Myocyte (in vitro differentiated cells): ENCODE measurements at places on chromosomes 1 and 21. TPM values are rescaled to one million over a fixed set of nuclear protein-coding genes. Genes with fewer than 3 reads are reported as not detected.

DNA sequence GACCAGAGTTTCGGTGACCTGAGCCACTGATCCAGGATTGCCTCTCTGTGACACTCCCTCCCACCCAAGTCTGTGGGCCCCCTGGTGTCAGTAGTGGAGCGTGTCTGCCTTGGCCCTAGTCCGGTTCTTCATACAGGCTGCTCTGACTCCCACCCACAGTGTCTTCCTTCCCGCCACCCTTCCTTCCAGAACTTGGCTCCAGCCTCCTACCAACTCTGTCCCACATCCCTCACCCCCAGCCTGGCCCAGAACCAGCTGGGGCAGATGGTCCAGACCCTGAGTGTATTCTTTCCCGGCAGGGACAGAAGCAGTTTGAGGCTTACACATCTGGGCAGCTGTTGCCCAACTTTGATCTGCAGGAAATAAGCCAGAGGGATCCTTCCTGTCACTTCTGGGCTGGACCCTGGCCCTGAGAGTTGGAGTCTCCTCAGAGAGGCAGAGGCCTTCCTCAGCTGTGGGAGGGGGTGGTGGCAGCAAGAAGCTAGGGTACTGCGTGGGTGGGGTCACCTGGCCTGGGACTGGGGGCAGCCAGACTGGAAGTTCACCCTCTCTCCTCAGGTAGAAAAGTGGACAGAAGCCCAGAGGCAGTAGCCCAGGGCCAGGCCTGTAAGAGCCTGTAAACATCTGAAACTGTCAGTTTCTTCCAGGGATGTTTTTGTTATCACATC is 43.1 kb upstream of the EPS8L3 start:
- peak; percentile 67 for DNase-seq

DNA sequence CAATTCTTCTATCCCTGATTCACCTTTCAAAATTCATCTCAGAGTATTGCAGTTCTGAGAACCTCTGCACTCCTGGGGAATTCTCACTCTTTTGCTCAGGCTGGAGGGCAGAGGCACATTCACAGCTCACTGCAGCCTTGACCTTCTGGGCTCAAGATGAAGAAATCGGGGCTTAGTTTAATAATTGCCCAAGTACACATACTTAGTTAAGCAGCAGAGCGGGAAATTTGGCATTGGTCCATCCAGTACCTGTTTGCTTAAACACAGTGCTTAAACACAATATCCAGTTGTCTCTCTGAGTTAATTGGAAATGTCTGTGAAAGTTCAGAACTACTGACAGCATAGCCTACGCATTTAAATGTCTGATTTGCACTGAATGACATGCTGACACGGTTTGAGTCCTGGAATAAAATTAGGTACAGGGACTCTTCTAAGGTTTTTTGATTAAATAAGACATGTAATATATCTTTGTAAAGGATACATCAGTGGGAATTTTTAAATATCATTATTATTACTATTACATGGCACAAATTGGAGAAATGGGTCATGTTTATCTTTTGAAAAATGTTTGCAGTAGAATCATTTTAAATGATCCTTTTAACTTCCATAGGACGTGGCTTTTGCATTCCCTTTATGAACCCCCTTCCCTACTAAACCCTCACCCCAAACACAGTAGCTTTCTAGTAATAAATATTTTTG is 337.4 kb downstream of the SRGAP2C start:
- DNase-seq = no peak

GRCh38 chr21:44332383-44332782 is 6.8 kb downstream of the CFAP410 start:
- no peak for DNase-seq

- DNase-seq = no peak
Observed at GRCh38 chr1:206550446-206550845, 43.1 kb downstream of the RASSF5 start.

DNA sequence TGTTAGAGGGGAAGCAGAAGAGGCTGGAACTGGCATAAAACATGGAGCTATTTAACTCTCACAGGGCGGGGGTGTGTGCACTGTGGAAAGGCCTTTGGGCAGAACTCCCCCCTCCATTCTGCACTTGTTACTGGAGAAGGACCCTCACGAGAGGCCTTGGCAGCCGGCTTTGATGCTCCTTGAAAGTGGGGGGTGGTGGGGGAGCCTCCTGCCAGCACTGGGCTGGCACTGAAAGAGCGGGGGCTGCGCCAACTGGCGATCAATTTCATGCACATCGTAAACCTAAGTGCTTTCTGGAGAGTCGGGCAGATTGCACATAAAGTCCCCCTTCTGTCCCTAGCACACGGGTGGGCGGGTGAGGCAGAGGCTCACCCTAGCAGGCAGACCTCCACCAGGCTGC is 28.9 kb downstream of the FOXO6 start:
- DNase-seq = no peak

DNA sequence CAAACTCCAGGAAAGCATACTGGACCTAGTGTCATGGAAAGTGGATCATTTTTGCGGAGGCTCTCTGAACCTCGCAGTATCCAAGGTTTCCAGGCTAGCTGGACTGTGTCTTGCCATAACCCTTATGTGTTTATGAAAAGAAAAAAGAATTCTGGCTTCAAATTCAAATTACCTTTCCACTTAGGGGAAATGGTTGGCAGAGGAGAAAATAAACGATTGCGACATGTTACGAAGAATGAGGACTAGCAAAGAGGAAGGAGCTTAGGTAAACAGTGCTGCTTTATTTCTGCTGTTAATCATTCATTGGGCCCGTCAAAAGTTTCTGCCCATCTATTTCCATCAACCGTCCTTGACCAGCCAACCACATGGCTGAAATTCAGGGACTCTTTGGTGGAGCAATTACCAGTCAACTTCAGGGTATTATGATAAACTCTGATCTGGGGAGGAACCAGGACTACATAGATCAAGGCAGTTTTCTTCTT is at the start of gene C4BPA:
TSS of gene C4BPA (plus strand) at position 342 of the 482 bp plus-strand sequence. CDS start 8,793 bp downstream, outside the sequence.
- DNase-seq = no peak

Gene LCE1C
- not detected in 2 replicates for total RNA-seq

Gene CFH
- total RNA-seq = 142 and 143 TPM in 2 replicates

DNA sequence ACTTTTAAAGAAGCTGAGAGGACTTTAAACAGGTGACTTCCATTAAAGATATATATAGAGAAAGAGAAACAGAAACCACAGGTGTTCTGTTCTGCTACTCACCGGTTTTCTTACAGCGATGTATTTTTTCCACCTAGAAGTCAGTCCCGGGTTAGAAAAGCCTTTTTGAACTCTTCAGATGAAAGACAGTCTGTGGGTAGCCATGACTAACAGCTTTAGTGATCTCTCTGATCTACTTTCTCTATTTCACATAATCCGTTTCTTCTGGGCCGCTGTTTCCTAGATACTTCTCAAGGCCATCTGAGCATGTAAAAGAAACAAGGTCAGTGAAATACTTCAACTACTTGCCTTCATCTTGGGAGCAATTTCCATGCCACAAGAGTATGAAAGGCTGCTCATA is 25.1 kb downstream of the WDR64 start:
- no peak for DNase-seq

- DNase-seq = peak; percentile 59
Observed at GRCh38 chr1:99465176-99465900, 180.6 kb upstream of the PALMD start.

DNA sequence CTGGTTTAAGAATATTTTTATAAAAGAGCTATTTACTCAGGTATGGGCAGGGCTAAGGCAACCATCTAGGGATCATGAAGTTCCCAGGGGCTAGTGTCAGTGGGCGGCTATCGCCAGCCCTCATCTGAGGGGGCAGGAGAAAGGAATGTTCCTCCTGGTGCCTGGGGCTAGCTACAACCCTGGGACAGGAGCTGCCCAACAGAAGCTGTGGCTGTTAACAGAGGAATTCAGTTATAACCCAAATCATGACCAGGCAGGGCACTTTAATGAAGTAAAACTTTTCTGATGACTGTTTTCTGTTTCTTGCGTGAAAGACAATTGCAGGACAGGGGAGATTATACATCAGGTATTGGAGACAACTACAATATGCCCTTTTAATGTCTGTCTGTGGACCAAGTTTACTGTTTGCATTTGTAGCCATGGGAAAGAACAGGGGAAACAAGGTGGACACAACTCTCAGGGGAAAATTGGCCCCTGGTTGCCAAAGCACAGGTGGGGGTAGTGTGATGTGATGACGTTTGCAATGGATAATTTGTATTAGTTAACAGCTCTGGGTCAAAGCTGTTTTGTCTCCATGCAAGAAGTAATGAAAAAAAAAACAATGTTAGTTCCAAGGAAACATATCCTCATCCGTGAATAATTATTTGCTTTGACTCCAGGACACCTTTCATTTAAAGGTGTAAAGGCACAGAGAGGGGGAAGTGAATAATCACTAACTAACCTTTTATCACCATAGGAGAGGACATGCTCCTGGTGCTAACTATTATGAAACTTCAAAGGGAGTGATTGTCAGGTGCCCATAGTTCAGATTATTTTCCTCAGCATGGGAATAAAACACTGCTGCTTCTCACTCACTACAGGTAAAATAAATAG is 105.2 kb downstream of the TSEN15 start:
- DNase-seq = no peak

GRCh38 chr1:21007876-21008275 is 168.8 kb downstream of the EIF4G3 start:
- no peak for DNase-seq

DNA sequence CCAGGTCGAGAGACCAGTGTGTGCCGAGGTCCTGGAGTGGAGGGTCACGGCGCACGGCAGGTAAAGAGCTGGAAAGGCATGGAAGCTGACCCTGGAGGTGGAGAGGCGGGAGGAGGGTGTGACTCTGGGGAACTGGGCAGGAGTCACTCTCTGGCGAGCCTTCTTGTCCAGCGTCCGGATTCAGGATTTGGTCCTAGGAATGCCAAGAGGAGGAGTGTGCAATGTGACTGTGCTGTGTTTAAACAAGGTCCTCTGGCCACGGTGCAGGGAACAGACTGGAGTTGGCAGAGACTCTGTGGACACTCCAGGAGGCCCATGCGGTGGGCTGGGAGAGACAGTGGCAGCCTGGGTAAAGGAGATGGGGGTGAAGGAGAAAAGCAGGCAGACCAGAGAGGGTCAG is 64.2 kb upstream of the CASZ1 start:
- DNase-seq = no peak
